ENCODE measurements at places on chromosomes 1 and 21.

DNA sequence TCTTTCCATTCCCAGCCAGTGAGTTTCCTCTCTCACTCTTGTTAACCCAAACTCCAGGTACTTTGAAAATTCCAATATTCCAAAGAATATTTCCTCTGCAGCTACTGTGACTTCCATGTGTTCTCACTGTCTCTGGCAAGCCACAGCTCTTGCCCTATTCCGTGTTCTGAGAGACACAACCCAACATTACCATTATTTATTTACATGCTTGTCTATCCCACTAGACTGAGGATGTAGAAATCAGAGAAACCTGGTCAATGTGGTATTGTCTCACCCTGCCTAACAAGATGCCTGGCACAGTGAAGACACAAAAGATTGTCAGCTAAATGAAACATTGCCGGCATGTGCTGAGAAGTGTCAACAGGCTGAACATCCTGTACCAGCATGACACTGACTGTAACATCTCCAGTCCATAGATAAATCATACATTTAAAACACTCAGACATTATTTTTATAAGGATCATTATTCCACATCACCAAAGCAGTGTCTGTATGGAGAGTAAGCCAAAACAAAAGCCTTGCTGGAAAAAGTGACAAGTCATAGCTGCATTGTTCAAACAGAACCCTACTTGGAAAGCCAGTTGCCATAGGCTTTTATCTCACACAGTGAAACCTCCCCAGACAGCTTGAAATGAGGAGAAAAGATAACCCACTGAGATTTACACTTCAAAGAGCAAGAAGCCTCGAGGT, 72.3 kb downstream of the SIPA1L2 start:
- DNase-seq: no peak

- peak; percentile 85 for DNase-seq
These were observed 6.9 kb downstream of the TNFRSF1B start for GRCh38 chr1:12173631-12174121.

- no peak for DNase-seq
These were observed 276.9 kb upstream of the SNX7 start for GRCh38 chr1:98384461-98385141.

GRCh38 chr1:39391691-39392679, 99.5 kb upstream of the BMP8A start:
- DNase-seq: no peak

DNA sequence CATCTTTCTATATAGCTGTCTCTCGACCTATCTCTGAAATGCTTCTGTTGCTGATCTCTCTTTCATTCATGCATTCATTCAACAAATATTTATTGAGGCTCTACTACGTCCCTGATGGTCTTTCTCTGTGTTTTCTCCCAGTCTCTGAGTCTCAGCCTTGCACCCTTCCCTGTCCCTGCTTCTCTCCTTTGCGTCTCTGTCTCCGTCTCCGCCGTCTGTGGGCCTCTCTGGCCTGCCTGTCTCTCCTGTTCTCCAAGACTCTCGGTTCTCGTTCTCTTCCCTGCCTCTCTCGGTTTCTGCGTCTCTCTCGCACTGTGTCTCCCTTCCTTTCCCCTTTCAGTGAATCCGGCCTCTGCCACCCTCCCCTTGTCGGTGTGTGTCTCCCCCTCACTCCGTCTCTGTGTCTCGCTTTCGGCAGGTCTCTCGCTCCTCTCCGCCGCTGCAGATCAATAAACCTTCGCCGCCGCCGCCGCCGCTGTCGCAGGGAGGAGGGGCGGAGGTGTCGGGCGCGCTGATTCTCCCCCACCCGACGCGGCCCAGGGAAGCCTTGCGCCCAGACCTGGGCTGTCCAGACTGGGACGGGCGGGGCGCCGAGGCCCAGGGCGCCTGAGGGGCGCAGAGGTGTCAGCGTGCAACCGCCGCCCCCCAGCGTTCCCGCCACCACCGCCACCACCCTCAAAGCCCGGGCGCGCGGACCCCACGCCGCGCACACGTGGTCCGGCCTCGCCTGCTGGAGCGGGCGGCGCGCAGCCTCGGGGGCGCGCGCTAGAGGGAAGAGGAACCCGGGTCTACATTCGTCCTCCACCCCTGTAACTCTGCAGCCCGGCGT, 3.0 kb downstream of the EFNA3 start:
- DNase-seq: no peak

DNA sequence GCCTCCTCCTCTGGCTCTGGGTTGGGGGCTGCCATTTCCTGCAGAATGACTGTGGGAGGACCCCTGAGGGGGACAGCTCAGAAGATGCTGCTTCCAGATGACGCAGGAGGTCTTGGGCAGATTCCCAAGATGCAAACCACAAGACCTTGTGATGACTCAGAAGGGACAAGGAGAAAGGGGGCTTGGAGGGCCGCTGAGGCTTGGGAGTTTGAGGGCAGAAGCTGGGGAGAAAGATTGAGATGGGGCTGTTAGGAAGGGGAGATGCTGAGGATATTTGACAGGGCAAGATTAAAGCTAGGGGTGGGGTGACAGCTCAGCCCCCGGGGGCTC, 7.5 kb downstream of the PTPRU start:
- no peak for DNase-seq

DNA sequence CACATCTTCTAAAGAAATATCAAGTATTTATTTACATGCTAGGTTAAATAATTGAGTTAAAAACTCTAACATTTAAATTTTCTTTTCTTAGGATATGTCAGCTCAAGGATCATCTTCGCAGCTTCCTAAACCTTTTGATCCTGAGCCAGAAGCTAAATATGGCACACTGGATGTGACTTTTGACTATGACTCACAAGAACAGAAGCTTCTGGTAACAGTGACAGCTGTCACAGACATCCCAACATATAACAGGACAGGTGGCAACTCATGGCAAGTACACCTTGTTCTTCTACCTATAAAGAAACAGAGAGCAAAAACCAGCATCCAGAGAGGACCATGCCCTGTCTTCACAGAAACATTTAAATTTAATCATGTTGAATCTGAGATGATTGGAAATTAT, 132.7 kb upstream of the SERTAD4 start:
- DNase-seq: no peak

GRCh38 chr1:110024613-110025012, 9.8 kb upstream of the STRIP1 start:
- no peak for DNase-seq

DNA sequence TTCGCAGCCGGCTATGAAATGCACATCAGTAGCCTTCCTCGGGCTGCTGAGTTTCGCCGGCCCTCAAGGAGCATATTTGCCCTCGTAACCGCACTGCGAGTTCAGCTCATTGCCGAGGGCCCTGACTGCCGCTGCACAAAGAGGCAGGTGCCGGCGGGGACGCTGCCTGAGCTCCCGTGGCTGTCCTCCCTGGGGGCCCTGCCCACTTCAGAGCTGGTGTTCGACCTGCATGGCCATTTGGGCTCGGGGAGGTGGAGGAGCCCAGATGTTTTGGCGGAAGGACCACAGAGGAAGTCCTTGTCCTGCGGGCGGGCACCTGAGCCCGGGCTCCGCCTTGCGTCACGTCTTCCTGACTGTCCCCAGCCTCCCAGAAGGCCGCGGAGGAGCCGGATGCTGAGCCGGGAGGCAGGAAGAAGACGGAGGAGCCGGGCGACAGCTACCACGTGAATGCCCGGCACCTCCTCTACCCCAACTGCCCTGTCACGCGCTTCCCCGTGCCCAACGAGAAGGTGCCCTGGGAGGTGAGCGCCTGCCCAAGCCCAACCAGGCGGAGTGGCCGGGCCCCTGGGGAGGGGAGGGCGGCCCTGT, 29.9 kb upstream of the LRRC3 start:
- no peak for DNase-seq

DNA sequence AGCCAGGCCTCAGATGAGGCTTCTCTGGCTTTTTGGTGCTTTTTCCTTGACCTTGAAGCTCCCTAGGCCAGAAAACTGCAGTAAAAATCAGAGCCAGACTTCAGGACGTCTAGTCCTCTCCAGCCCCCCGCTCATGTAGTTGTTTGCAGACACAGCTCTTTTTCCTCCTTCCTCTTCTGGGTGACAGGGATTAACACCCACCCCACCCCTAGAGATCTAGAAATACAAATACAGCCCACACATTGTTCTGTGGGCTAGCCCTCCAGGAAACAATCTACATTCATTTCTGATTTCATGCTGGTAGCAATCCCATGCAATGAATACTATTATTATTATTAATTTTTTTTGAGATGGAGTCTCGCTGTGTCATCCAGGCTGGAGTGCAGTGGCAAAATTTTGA, 9.9 kb upstream of the CLSTN1 start:
- peak; percentile 19 for DNase-seq

DNA sequence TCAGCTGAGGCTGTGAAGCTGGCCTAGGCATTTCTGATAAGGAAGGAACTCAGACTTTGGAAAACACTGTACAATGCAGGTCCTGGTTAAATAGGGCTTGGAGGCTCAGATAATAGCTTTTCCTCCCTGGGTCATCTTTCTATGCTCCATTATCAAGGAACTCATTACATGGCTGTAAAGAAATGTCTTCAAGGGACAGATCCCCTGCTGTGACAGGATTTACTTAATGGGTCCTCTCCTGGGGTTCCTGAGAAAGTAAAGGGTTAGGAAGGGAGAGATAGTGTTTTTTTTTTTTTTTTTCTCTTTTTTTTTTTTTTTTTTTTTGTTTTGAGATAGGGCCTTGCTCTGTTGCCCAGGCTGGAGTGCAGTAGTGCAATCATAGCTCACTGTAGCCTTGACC, 14.1 kb upstream of the SVBP start:
- no peak for DNase-seq
